Astrocyte of the spinal cord (primary cell): ENCODE measurements at places on chromosomes 1 and 21.

GRCh38 chr21:46054031-46054430 is 43.9 kb upstream of the COL6A2 start:
- no peak for DNase-seq

GRCh38 chr1:20443703-20444586 is 42.1 kb downstream of the CAMK2N1 start:
- DNase-seq, result no peak

- peak; percentile 92 for DNase-seq
Measured at GRCh38 chr1:240385985-240386978, 225.7 kb downstream of the GREM2 start.

GRCh38 chr1:58282623-58283387 is 263.7 kb downstream of the OMA1 start:
- DNase-seq, result no peak

- no peak for DNase-seq
Measured at GRCh38 chr1:21531241-21531640, 22.0 kb downstream of the ALPL start.
